ENCODE measurements at places on chromosomes 1 and 21. TPM values are rescaled to one million over a fixed set of nuclear protein-coding genes. Genes with fewer than 3 reads are reported as not detected.

DNA sequence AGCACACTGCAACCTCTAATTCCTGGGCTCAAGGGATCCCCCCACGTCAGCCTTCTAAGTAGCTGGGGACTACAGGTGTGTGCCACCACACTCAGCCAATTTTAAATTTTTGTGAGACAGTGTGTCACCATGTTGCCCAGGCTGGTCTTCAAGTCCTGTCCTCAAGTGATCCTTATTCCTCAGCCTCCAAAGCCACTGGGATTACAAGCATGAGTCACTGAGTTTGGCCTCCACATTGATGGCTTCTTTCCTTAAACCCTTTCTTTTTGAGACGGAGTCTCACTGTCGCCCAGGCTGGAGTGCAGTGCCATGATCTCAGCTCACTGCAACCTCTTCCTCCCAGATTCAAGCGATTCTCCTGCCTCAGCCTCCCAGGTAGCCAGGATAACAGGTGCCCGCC is 7.6 kb downstream of the KPNA6 start:
- DNase-seq = no peak

DNA sequence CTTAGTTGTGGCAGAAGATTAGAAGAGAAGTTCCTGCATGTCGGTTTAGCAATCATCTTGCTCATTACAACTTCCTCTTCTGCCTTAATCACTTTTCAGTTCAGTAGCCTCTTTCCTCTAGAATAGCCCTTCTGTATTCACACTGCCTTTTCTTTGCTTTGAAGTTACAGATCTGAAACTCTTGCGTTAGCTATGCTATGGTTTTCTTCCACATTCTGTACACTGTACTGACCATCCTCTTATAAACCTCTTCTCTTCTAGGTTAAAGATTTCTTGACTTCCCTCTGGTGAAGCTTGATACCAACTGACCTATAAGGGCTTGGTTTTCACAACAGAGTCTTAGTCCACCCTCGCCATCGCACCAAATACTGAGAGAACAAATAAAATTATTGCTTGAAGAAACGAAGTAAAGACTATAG is 35.0 kb downstream of the C21orf91 start:
- no peak for DNase-seq

DNA sequence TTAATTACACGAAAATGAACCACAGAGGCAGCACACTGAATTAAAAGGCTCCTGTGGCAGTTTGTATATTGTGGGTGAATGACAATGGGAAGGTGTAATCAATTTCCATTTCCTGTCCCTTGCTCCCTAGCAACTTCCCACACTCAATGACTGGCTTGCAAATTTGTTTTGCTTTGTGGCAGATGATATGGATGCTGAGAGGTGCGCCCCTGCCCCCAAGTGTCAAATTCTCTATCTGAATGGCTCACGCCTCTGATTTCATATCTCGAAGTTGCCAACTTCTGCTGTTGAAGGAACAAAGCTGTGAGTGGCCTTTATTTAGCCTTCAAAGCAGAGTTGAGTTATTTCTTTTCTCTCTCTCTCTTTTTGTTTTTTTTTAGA is 86.0 kb downstream of the FOXD2 start:
- no peak for DNase-seq

- no peak for DNase-seq
Observed at GRCh38 chr1:66767626-66768025, 15.4 kb downstream of the DYNLT5 start.

HES4 gene
- total RNA-seq = 60.6 TPM

All from tibial nerve (tissue), 4 donors.